ENCODE measurements at places on chromosomes 4 and X.

DNA sequence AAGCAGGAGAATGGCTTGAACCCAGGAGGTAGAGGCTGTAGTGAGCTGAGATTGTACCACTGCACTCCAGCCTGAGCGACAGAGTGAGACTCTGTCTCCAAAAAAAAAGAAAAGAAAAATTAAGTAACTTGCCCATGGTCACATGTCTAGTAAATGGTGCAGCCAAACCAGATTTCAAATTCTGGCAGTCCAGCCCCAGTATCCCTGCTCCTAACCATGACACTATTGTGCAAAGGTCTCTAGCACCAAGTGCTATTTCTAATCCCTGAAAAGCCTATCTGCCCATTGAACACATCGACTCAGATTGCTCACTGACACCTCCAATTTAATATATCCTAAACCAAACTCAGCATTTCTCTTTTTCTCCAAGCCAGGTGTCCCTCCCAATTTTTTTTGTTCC, 7.6 kb upstream of the LAMP2 start:
- DNase-seq = no peak

GRCh38 chr4:176090115-176090514, 24.5 kb downstream of the WDR17 start:
- DNase-seq = peak; percentile 13

- DNase-seq = no peak
Measured at GRCh38 chr4:20252656-20253282, 1.1 kb downstream of the SLIT2 start.

GRCh38 chrX:2587146-2587545, 86.4 kb upstream of the DHRSX start:
- no peak for DNase-seq

DNA sequence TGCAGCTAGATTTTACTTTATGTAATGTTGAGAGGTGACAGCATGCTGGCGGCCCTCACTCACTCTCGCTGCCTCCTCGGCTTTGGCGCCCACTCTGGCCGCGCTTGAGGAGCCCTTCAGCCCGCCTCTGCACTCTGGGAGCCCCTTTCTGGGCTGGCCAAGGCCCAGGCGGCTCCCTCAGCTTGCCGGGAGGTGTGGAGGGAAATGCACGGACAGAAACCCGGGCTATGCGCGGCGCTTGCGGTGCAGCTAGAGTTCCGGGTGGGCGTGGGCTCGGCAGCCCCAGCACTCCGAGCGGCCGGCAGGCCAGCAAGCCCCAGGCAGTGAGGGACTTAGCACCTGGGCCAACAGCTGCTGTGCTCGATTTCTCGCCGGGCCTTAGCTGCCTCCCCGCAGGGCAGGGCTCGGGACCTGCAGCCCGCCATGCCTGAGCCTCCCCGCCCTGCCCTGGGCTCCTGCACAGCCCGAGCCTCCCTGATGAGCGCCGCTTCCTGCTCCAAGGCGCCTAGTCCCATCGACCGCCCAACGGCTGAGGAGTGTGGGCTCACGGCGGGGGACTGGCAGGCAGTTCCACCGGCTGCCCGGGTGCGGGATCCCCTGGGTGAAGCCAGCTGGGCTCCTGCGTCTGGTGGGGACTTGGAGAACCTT, 128.7 kb downstream of the GASK1B start:
- DNase-seq = no peak

GRCh38 chr4:184343502-184344177, 126.0 kb upstream of the ENPP6 start:
- no peak for DNase-seq

GRCh38 chr4:74117024-74117534, 18.1 kb upstream of the CXCL2 start:
- no peak for DNase-seq

GRCh38 chrX:17014216-17014615, 67.8 kb downstream of the REPS2 start:
- DNase-seq = no peak

DNA sequence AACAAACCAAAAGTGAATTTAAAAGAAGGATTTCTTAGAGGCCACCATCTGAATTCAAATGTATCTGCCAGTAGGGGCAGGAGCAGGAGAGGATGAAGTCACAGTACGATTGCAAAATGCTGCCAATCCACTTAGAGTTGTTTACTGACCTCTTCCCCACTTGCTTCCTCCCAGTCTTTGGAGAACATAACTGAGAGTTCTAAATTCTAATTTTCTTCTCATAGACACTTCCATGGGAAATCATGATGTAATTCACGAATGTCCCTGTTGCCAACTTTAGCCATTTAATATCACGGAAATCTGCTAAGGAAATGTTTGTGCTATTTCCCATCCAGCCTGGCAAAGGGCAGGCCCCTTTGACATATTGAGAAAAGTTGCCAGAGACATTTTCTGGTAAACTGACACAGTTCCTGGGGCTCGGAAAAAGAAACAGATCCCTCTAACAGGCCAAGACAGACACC, 33.6 kb upstream of the NOCT start:
- no peak for DNase-seq

- DNase-seq = no peak
Measured at GRCh38 chr4:151678048-151678872, 82.5 kb downstream of the GATB start.

GRCh38 chr4:143403553-143403820, 66.8 kb downstream of the GAB1 start:
- DNase-seq = no peak

- DNase-seq = no peak
Measured at GRCh38 chr4:1479454-1479853, 73.2 kb upstream of the NKX1-1 start.

DNA sequence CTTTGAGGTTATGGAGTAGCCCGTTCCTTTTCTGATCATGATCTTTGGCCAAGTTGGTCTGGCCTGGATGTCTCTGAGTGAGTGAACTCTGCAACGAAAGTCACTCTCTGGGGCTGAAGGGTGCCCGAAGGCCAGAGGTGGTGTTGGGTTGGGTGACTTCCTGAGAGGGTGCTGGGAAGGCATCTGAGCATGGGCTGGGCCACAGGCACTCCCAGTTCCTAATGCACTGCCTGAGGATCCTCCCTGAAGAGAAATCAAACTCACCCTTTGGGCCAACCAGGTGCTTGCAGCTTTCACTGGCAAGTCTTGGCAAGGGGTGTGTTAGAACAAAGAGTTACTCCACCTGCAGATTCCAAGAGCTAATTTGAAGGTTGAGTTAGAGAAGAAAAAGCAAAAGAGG, 66.4 kb upstream of the SCML1 start:
- DNase-seq = no peak

DNA sequence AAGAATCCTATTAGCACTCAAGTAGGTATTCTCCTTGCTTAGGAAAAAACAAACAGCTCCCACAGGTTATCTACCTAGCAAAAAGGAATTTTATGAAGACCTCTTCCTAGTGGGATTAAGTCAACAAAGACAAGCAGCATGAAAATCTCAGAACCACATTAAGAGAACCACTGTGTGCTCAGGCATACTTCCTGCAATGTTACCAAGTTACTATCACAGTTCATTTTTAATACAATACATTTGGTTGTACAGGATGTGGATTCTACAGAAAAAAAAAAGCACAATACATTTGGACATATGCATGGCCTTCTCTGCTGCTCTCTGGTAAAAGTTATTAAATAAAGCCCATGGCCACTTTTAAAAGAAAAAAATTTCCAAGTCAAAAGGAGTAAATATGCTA, 193.7 kb downstream of the PPP3CA start:
- DNase-seq = no peak

GRCh38 chr4:337932-338758, 531 bp downstream of the ZNF141 start:
- DNase-seq = no peak

GRCh38 chr4:183469285-183469684, 24.8 kb downstream of the CDKN2AIP start:
- no peak for DNase-seq

GRCh38 chrX:39969819-39970504, 127.8 kb downstream of the BCOR start:
- DNase-seq = no peak

DNA sequence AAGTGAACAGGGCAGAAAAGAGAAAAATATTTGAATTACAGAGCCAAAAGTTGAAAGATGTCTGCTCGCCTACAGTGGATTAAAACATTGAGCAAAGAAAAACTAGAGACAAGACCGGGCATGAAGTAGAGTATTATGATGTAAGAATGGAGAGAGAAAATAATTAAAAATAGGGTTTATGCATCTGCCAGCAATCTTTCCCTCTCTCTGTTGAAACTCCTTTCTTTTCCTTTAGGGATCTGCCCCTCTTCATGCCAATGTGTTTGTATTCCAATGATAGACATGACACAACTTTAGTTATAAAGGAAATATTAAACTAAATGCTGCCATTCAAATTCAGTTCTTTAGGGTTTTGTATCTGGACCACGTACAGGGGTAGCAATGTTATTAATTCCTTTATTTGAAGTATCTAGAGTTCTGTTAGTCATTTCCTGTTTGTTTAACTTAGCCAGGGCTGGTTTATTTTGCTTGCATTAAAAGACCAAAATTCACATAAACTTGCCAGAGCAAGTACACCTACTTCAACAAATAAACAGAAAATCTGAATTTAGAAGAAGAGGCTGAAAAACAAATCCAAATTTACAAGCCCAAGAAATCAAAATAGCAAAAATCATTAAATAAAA, 202.6 kb downstream of the SPOCK3 start:
- no peak for DNase-seq

- DNase-seq = no peak
Measured at GRCh38 chr4:150822407-150822806, 192.7 kb downstream of the LRBA start.

DNA sequence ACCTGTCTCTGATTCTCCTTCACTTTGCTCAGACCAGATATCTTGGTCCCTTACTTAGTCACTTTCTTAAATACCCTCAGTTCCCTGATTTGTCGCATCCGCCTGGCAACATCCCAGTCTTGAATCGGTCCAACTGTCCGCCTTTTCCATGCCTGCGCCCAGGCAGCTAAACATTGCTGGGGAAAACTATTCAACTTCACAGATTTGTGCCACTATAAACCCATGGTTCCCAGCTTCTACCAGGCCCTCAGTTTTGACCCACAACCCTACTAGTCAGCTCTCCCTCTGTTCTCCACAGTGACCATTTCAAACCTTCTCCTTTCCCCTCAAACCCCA, 451 bp upstream of the FGD1 start:
- no peak for DNase-seq

GRCh38 chr4:157700898-157701694, 471.7 kb downstream of the GASK1B start:
- DNase-seq = no peak

- peak; percentile 30 for DNase-seq
Measured at GRCh38 chr4:121462660-121463261, 81.9 kb upstream of the QRFPR start.

GRCh38 chrX:1093121-1093520, 119.3 kb downstream of the CRLF2 start:
- DNase-seq = no peak

DNA sequence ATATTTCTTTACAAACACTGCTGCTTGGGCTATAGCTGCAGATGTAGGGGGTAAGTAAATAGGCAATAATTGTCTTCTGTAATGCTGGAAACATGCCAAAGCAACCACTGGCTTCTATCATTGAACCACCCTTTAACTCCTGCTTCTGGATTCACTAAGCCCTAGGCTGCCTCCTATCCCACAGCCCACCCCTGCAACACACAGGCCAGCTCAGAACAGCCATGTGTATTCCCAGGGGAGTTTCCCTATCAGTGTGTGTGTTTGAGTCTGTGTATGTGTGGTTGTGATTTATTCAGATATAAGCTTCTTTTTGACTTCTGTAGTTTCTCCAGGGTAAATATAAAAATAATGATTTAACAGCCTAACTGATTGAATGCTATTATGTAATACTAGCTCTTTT, 291.3 kb downstream of the PCDH10 start:
- no peak for DNase-seq

All from GM12864 (cell line).